ENCODE measurements at places on chromosomes 2 and 18. TPM values are rescaled to one million over a fixed set of nuclear protein-coding genes. Genes with fewer than 3 reads are reported as not detected.
A peak's percentile ranks its signal among the peaks of the same experiment; 100 is the strongest.

Gene SLC19A3
- total RNA-seq: not detected

DNA sequence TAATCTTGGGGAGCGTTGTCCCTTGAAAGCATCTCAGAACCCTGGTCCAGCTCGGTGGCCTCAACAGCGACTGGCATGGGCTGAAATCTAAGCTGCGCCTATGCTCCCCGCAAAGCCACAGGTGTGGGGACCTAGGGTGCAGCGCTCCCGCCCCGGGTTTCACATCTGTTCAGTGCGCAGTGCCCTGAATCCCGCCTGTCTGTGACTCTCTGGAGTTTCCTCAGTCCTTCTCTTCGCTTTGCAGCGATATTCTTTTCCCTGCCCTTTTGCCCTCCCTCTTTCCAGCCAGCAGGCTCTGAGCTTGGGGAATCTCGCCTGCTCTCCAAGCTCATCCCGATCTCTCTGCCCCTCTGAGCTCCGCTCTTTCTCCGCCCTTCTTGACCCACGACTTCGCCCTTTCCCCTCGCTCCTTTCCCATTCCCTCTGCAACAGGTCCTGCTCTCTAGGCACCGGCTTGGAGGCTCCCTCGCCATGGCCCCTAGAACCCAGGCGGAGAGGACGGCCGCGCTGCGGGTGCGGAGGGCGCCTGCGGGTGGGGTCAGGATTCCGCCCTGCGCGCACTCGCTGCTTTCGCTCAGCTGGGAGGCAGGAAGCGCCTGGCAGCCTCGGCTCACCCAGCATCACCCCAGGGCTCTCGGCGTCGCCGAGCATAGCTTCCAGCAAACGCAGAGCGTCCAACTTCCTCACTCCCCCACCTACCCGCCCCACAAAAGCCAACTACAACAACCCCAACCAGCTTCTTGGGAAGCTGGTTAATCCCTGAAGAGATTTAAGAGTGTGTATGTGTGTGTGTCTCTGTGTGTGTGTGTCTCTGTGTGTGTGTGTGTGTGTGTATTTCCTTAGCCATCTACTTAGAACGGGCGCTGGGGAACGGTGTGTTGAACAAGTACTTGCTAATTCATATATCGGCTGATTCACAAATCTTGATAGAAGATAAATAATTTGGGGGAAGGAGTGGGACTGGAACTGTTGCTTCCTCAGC lies 1.1 kb downstream of the GRP start:
- H3K36me3 ChIP-seq: no peaks in the 10 kb centered on the region
- H3K4me1 ChIP-seq: no peaks in the 10 kb centered on the region
- H3K27me3 ChIP-seq: peaks cover 85% of the 10 kb centered on the region
- no peak overlapping the region for H3K4me3 ChIP-seq

- DNase-seq: no peak
- H3K27ac ChIP-seq: no peak overlapping the region
- H3K4me1 ChIP-seq: no peaks in the 10 kb centered on the region
- peaks cover 5% of the 10 kb centered on the region for H3K36me3 ChIP-seq
- no peaks in the 10 kb centered on the region for H3K27me3 ChIP-seq
These were observed 125.5 kb downstream of the ATAD2B start for GRCh38 chr2:23801396-23801795.

DNA sequence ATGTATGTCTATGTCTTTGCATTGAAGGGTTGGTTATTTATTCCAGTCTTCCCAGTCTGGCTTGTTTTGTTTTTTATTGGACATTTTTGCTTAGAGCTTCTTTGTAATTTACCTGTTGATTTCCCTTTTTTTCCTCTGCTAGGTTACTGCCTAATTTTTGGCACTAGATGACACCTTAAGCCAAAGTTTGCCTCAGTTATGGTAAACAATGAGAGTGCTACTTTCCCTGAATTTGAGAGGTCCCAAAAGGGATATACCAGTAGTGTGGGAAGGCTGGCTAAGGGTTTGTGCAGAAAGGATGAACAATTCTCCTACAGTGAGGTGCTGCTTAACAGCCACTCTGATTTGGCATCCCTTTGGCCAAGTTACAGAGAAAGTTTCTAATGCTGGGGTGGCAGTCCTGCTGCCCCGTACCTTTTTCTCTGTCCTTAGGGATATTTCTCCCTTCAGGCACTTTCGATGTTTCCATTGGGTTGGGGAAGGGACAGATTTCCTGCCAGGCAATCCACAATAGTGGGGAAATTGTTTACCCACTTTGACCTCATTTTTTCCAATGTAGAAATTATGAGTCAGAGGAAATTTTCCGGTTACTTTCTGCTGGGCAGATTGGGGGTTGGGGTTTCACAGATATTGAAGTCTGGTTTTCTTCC lies 354.9 kb downstream of the PTPRM start:
- no peaks in the 10 kb centered on the region for H3K27me3 ChIP-seq
- no peak overlapping the region for H3K27ac ChIP-seq
- DNase-seq: no peak
- no peak overlapping the region for H3K4me3 ChIP-seq
- H3K4me1 ChIP-seq: no peaks in the 10 kb centered on the region

GRCh38 chr2:210267698-210268097 lies 42.5 kb upstream of the ACADL start:
- H3K4me1 ChIP-seq: no peaks in the 10 kb centered on the region
- no peaks in the 10 kb centered on the region for H3K27me3 ChIP-seq
- H3K4me3 ChIP-seq: no peak overlapping the region
- H3K36me3 ChIP-seq: no peaks in the 10 kb centered on the region
- no peak overlapping the region for H3K27ac ChIP-seq

Gene SOWAHC
- total RNA-seq: 0.14 TPM

Gene FAM110C
- 1.6 TPM for total RNA-seq

DNA sequence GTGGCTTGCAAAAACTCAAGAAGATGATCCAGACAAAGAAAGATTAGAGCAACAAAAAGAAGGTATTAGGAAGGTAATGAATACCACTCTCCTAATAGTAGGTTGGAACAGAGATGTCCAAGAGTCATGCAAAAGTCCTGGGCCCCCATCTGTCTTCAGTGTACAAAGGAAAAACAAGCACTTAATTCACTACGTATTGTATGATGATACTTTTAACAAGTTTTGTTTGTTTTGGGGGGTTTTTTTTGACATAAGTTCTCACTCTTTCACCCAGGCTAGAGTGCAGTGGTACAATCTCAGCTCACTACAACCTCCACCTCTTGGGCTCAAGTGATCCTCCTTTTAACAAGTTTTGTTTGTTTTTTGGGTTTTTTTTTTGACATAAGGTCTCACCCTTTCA lies 80.6 kb upstream of the RTN4 start:
- H3K27ac ChIP-seq: no peak overlapping the region
- no peaks in the 10 kb centered on the region for H3K27me3 ChIP-seq
- H3K36me3 ChIP-seq: no peaks in the 10 kb centered on the region
- no peak for DNase-seq

Gene ABCG5
- not detected for total RNA-seq

GRCh38 chr2:222315443-222316121 lies 16.8 kb upstream of the PAX3 start:
- DNase-seq: no peak
- peaks cover 42% of the 10 kb centered on the region for H3K27me3 ChIP-seq
- no peaks in the 10 kb centered on the region for H3K4me1 ChIP-seq
- no peak overlapping the region for H3K27ac ChIP-seq
- H3K36me3 ChIP-seq: no peaks in the 10 kb centered on the region
- no peak overlapping the region for H3K4me3 ChIP-seq

DNA sequence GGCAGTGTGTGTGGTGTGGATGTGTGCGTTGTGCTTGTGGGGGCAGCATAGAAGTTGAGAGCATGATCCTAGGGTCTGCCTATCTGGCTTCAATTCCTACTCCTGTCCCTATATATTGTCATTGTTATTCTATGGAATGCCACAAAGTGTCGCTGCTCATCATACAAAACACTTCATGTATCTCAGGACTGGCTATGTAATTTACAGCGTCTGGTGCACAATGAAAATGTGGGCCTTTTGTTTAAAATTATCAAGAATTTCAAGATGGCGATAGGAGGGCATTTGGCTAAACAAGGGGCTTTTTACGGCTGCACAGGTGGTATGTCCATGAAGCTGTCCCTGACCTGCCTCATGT lies 3.4 kb downstream of the SERPINB2 start:
- no peak overlapping the region for H3K4me3 ChIP-seq
- H3K4me1 ChIP-seq: peaks cover 4% of the 10 kb centered on the region
- H3K27me3 ChIP-seq: peaks cover 11% of the 10 kb centered on the region
- no peaks in the 10 kb centered on the region for H3K36me3 ChIP-seq
- no peak for DNase-seq

Gene TGOLN2
- 133 TPM for total RNA-seq

DNA sequence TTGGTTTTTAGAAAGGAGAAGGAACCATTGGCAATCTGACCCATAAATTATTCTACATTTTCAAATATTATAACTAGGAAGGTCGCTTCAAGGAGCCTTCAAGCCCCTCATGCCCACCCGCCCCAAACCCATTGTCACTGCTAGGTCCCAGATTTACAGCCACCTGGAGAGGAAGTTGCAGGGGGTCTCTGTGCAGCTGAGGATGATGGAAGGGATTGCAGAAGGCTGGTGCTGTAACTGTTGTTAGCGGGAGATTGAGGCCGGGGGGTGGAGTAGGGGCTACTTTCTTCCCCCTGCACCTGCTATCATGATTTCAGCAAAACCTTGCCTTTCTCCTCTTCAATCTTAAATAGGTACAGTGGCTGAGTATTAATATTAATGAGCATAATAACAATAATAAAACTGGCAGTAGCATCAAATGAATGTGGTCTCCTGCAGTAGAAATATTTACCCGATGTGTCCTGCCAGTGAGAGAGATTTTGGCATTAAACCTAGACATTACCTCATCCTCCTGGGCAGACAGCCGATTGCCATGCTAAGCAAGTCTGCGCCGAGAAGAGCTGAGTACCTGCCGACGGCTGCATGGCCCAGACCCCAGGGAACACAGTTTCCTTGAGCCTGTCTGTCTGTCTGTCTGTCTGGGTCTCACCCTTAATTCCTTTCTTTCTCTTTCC lies 225.4 kb downstream of the FAM210A start:
- no peaks in the 10 kb centered on the region for H3K27me3 ChIP-seq
- H3K36me3 ChIP-seq: peaks cover 12% of the 10 kb centered on the region
- no peak overlapping the region for H3K4me3 ChIP-seq
- DNase-seq: no peak
- H3K27ac ChIP-seq: no peak overlapping the region
- H3K4me1 ChIP-seq: peaks cover 12% of the 10 kb centered on the region

- peaks cover 13% of the 10 kb centered on the region for H3K27me3 ChIP-seq
- H3K36me3 ChIP-seq: no peaks in the 10 kb centered on the region
- DNase-seq: no peak
- no peaks in the 10 kb centered on the region for H3K4me1 ChIP-seq
- no peak overlapping the region for H3K27ac ChIP-seq
These were observed 174.8 kb upstream of the ARL4C start for GRCh38 chr2:234671716-234672115.

Gene TNFAIP6
- total RNA-seq: 0.64 TPM

Gene ST6GAL2
- not detected for total RNA-seq

DNA sequence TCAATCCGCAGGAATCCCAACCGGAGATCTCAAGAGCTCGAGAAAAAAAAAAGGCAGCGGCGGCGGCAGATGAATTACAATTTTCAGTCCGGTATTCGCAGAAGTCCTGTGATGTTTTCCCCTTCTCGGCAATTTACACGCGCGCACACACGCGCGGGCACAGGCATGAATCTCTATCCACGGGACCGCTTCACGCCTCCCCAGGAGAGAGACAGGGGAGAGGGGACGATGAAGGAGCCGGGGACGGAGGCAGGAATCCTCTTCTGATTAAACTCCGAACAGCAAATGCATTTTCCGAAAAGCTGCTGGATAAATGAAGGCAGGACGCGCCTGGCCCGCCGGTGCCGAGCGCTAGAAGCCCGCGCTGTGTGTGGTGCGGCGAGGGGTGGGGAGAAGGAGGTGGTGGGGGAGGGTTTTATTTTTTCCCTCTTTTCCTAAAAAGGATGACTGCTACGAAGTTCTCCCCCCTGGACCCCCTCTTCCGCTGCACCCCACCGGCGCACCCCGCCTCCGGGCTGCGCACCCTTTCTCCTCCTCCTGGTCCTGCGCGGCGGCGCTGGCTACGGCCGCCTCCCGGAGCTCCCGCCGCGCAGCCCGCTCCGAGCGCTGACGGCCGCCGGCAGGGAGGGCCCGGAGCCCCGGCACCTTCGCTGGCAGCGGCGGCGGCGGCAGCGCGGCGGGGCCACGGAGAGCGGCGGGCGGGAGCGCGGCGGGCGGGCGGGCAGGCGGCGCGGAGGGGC lies at the start of gene BCL2:
BCL2 (minus strand) TSS at position 387 of the 740 bp plus-strand sequence.
- no peak for DNase-seq
- H3K4me1 ChIP-seq: peaks cover 52% of the 10 kb centered on the region
- H3K27ac ChIP-seq: peak within 1 kb of the TSS; percentile 95
- H3K4me3 ChIP-seq: peak within 1 kb of the TSS; percentile 96
- H3K36me3 ChIP-seq: peaks cover 28% of the 10 kb centered on the region

Gene SOCS6
- total RNA-seq: 2.8 TPM

DNA sequence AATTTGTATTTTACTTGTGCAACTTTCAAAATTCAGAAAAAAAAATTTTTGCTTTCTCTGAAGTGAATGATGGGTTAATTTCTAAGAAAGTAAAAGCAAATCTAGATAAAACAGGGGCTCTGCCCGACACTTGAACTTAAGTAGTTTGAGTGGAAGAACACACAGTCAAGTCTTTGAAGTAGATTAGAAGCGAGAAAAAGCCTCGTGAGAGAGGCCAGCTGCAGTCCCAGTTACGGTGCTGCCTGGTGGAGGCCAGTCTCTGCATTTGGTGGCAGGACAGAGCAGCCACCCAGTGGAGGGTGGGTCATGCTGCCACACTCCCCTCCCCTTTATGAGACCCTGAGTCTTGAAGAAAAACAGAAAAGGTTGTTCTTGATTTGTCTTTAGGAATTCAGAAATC lies 81.8 kb downstream of the INPP5D start:
- H3K36me3 ChIP-seq: peaks cover 45% of the 10 kb centered on the region
- DNase-seq: no peak
- no peaks in the 10 kb centered on the region for H3K27me3 ChIP-seq
- H3K27ac ChIP-seq: peak overlapping the region; percentile 91

- no peak overlapping the region for H3K27ac ChIP-seq
- H3K4me3 ChIP-seq: no peak overlapping the region
- no peak for DNase-seq
- H3K27me3 ChIP-seq: no peaks in the 10 kb centered on the region
- H3K36me3 ChIP-seq: no peaks in the 10 kb centered on the region
These were observed 209.1 kb upstream of the REV1 start for GRCh38 chr2:99698896-99699295.

- peaks cover 38% of the 10 kb centered on the region for H3K36me3 ChIP-seq
- DNase-seq: no peak
These were observed 91.2 kb upstream of the CCDC195 start for GRCh38 chr2:224807153-224807964.

Gene C2orf78
- total RNA-seq: not detected

DNA sequence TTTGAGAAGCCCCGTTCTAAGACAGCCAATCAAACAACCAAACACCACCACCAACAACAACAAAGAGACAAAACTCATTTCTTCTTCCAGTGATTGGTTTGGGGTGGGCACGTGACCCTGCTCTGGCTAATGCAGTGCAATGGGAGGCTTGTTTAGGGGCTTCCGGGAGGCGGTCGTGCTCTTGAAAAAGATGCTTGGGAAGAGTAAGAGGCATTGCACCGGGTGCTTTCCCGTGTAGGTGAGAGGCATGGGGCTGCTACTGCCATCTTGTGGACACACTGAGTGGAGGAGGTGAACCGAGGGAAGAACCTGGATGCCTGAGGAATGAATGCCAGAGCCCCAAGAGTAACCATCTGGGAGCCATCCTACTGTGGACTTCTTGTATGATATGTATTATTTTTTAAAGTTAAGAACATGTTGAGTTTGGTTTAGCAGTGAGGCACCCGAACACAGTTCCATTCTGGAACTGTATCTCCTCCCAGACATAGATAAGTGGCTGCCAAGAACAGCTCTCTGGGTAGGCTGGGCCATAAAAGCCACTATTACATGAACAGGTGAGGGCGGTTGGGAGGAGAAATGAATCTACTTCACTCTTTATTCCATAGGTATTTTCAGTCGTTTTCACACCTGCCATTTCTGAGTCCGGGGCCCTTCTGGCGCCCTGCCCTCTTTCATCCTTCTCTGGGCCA lies 19.1 kb upstream of the ARHGAP25 start:
- no peaks in the 10 kb centered on the region for H3K36me3 ChIP-seq
- H3K4me1 ChIP-seq: peaks cover 66% of the 10 kb centered on the region
- H3K27ac ChIP-seq: peak overlapping the region; percentile 80
- H3K4me3 ChIP-seq: peak overlapping the region; percentile 53
- DNase-seq: no peak
- peaks cover 46% of the 10 kb centered on the region for H3K27me3 ChIP-seq
